AG20443 (cell line): ENCODE measurements at places on chromosomes 16 and 17.

DNA sequence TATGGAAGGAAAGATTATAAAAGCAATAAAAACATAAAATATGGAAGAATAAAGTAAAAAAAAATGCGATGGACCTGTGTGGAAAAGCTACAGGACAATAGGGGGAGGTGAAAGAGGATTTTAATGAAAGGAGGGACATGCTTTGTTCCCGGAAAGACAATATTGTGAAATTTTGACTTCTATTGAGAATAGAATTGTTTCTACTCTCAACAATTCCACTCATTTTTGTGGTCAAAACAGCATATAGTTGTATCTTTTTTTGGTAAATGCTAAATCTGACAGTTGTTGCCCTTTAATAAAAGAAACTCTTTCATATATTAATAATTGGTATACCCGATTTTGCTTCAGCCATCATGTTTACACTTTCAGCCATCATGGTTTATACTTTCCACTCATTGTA, 22.9 kb upstream of the APPBP2 start:
- DNase-seq: no peak

- no peak for DNase-seq
Measured at GRCh38 chr16:79561729-79562128, 38.8 kb downstream of the MAF start.

GRCh38 chr17:78196716-78197115, 9.6 kb downstream of the AFMID start:
- no peak for DNase-seq

DNA sequence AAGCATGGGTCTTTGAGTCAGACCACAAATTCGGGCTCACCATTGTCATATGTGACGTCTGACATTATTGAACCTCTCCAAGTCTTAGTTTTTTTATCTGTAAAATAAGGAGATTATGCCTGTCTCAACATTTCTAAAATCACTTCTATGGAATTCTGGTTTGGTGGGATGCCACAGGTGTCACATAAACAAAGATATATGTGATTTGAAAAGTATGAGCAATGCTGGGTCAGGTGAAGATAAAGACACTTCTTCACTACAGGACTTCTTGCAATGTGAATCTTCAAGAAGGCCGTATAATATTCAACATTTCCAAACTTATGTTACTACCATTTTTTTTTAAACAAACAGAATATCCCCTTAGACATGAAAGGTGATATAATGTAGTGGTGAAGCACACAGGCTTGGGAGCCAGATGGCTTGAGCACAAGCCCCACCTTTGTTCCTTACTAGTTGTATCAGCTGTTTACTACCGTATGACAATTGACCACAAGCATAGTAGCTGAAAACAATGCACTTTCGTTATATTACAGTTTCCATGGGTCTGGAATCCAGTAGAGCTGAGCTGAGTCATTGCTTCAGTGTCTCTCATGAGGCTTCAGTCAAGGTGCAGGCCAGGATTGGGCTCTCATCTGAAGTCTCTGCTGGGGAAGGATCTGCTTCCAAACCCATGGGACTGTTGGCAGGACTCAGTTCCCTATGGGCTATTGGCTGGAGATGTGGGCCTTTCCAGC, 87.7 kb downstream of the UTP18 start:
- no peak for DNase-seq

GRCh38 chr16:88730632-88731607, 24.6 kb downstream of the CTU2 start:
- DNase-seq: no peak

DNA sequence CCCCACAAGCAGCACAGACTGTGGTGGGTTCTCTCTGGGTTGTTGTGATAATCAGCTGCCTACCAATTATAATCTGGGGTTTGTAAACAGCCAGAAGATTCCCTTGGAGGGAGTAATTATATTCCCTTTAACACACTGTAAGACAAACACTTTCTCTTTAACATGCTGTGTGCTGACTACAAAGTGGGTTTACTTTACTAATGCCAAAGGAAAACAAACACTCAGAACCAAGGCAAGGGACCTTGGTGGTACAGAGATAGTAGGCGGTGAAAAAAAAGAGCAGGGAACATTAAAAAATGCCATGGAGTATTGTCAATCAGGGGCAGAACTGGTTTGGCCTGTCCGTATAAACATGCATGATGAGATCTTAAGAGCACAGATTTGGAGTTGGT, 3.0 kb upstream of the VAT1L start:
- DNase-seq: no peak

DNA sequence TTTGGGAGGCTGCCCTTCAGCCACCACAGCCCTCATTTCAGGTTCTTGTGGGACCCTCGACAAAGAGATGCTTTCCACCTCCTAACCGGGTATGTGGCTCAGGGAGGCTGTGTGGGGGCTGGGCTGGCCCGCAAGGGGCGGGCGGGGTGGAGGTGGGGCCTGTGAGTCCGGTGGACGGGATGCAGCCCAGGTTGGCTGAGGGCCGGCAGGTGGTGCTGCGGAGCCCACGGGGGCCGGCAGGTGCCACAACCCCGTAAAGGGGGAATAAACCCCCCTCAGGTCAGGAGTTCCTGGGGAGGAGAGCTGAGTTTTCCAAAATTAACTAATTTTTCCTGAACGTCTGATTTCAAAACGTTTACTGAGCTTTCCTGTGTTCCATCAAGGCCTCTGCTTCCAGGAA, 4.9 kb upstream of the CIAO3 start:
- DNase-seq: no peak

DNA sequence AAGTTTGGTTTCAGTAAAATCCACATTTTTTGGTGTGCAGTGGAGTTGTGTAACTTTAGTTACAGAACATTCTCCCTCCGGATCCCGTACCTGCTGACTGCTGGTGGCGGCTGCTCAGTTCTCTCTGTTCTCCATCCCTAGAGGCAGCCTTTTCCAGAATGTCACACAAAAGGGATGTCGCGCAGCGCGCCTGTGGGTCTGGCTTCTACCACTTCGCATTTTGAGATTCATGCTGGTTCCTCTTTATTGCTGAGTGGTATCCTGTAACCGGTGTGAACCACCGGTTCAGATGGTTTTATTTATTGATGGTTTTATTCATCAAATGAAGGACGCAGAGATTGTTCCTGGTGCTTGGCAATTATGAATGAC, 981 bp upstream of the CEP131 start:
- no peak for DNase-seq

- DNase-seq: no peak
Measured at GRCh38 chr16:49749816-49750215, 106.1 kb downstream of the ZNF423 start.

- DNase-seq: no peak
Measured at GRCh38 chr17:82090549-82091263, 7.3 kb downstream of the FASN start.

- DNase-seq: no peak
Measured at GRCh38 chr16:188674-189073, 8.4 kb downstream of the HBQ1 start.

DNA sequence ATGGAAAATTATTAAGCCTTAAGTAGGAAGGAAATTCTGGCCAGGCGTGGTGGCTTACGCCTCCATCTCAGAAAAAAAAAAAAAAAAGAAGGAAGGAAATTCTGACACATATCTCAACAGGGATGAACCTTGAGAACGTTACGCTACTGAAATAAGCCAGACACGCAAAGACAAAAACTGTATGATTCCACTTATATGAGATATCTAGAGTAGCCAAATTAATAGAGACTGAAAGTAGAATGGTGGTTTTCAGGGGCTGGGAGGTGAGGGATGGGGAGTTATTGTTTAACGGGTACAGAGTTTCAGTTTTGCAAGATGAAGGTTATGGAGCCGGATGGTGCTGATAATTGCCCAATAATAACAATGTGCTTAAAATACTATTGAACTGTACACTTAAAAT, 16.2 kb upstream of the HNF1B start:
- DNase-seq: no peak

DNA sequence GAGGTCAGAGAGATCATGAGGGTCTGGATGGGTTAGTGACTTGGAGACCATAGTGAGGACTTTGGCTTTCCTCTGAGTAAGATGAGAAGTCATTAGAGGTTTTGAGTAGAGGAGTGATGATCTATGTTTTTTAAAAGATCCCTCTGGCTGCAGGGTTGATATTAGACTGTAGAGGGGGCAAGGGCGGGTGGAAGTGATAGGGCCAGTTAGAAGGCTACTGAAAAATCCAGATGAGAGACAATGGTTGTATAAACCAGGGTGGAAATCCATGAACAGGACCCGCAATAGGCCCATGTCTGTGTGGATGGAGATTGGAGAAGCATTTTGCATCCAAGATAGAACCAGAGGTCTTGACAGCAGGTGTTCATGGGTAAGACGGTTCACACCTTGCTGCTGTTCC, 9.8 kb downstream of the ITGAL start:
- DNase-seq: no peak

GRCh38 chr17:73309727-73310596, 1.8 kb downstream of the CDC42EP4 start:
- DNase-seq: no peak

DNA sequence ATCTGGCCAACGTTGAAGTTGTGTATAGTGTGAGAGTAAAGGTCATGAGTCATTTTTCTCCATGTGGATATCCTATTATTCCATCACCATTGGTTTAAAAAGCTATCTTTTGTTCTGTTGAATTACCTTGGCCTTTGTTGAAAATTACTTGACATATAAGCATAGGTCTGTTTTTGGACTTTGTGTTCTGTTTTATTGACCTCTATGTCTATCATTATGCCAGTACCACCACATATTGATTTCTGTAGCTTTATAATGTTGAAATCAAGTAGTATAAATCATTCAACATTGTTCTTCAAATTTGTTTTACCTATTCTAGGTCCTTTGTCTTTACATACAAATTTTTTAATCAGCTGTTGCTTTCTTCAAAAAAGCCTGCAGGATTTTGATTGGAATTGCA, 58.5 kb downstream of the NLK start:
- DNase-seq: no peak

- DNase-seq: no peak
Measured at GRCh38 chr16:12500771-12501170, 302.9 kb downstream of the CPPED1 start.

DNA sequence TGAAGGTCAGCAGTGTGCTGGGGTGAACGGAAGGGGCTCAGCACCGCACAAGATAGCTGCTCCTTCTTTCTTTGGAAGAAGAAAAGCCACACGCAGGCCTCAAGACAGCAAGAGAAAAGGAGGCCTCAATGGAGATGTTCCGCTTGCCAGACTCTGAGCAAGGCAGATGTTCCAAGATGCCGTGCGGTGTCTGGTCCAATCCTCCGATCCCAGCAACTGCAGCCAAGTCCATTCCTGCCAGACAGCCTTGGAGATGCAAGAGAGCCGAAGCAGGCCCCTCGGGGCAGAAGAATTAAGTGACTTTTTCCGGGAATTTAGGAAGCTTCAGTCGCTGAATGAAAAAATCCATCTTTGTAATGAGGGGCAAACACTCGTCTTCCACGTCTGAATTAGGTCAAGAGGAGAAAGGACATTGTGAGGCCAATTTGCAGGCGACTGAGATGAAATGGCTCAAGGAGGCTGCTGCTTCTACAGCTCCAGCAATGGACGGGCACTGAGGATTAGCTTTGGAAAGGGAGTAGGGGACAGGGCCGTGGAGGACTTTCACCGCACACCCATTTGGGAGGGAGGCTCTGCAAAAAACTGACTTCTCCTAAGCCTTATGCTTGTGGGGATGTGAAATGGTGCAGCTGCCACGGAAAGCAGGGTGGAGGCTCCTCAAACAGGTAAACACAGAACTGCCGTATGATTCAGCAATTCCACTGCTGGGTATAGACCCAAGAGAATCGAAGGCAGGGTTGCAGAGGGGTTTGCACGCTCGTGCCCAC, 44.7 kb downstream of the RPH3AL start:
- DNase-seq: peak; percentile 60

DNA sequence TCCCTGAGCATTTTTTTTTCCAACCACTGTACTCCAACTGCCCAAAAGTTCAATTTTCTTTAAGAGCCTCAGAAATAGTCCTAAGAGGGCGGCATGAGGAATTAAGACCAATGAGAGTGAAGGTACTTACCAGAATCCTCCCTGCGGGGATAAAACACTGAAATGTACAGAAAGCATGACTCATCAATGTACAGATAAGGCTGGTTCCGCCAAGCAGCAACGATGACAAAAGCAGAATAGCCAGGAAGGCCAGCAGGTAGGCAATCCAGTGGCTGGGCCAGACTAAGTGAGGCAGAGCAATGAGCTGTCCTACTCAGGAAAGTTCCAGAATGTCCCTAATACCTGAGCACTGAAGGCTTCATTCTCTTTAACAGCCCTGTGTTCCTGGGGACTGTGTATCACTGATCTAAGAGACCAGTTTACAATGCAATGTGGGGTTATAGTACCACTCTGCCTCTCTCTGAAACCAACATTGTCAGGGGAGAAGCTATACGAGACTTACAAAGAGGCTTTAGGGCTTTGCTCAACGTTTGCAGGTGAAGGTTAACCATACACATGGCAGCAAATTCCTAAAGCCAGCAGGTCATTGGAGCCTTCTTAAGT, 11.0 kb upstream of the GPR139 start:
- DNase-seq: no peak

GRCh38 chr16:61969077-61969382, 67.2 kb downstream of the CDH8 start:
- no peak for DNase-seq

DNA sequence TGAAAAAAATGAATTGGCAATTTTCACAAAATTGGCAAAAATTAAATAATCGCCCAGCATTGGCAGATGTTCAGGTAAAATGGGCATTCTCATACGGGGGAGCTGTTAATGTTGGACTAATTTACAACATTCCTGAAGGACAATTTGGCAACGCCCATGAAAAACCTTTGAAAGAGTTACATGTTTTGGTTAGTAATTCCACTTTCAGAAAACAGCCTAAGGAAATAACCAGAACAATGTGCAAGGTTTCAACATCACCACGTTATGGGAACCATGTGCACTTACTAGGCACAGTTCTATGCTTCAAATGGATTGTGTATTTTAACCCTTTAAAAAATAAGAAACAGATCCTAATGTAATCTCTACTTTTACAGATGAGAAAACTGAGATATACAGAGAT, 62.7 kb downstream of the CDYL2 start:
- no peak for DNase-seq

DNA sequence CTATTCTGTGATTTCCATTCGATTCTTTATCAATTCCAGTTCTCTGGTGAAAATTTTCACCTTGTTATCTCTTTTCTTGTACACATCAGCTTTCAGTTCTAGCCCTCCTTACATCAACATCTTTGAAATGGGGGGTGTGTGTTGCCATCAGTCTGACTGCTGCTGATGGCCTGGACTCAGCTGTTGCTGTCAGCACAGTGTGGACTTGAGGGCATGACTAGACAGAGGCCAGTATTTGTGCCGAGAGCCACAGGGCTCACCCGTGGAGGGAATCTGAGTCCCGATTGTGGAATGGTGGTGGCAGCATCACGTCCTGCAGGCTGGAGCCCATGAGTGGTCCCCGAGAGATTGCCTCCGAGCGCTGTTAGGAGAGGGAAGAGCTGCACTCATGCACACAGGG, 114.2 kb downstream of the RPTOR start:
- DNase-seq: no peak

GRCh38 chr16:84368308-84368996, at the start of gene ATP2C2:
Gene ATP2C2, plus strand, starts transcription at chr16:84368538. Its CDS starts 78 bp downstream, at chr16:84368616.
- DNase-seq: no peak
